ENCODE measurements at places on chromosomes 3 and 15.

DNA sequence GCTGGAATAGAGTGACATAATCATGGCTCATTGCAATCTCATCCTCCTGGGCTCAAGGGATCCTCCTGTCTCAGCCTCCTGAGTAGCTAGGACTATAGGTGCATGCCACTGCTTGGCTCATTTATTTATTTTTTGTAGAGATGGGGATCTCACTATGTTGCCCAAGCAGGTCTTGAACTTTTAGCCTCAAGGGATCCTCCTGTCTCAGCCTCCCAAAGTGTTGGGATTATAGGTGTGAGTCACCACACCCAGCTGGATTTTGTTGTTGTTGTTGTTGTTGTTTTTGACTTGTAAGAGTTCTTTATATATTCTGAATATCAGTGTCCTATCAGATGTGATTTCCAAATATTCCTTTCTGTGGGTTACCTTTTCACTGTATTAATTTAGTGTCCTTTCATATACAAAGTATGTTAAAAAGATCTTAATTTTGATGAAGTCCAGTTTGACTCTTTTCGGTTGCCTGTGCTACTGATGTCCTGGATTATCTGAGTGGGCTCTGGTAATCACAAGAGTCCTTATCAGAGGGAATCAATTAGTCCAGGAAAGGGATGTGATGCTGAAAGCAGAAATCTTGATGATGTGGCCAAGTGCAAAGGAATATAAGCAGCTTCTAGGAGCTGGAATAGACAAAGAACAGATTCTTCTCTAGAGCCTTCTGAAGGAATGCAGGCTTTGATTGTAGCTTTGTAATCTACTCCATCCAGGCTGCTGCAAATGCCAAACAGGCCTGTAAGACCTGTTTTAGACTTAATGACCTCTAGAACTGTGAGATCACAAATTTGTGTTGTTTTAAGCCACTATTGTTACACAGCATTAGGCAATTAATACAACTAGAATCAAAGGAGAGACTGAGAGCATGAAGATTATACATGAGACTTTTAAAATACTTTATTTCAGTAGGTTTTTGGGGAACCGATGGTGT lies 30.2 kb downstream of the NCK1 start:
- no peak for DNase-seq

DNA sequence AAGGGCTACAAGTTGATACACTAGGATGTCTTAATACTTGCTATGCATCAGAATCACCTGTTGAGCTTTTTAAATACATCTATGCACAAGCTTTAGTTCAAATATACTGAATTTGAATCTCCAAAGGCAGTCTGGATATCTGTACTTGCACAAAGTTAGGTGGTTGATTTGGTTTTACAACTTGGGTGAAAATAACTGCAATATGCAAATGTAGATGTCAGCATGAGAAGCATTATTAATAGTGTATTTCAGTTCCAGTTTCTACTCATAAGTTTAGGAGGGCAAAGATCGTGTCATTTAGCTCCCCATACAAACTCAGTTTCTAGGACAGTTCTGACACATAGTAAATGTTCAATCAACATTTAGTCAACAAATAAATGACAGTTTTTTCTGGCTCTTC lies 25.6 kb downstream of the IQCB1 start:
- DNase-seq, result no peak

DNA sequence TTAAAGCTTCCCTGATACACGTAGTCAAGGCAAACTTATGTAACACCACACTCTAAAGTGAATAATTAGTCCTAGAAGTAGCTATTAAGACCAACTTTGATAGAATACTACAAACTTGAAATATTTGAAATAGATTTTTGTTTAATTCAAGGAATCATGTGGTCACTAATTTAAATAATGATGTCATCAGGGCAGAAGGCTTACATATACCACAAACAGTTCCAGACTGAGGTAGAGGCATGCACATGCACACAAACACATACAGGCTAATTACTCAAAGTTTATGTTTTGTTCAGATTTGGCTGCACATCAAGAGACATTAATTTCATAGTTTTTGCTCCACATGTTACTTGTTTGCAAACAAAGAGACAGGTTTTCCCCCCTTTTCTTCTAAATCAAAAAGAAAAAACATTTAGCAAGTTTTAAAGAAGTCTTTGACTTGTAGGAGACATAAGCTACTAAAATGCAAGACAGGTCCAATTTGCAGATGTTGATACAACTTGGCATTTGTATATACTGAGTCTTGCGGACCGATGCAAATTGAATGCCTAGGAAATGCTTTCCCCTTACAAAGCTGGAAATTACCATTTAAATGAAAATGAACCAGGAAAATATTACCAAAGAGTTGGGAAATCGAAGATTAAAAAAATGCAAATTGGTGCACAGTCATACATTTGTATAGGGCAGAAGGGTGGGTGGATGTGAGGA lies 594.8 kb downstream of the MAGI1 start:
- no peak for DNase-seq

- DNase-seq, result no peak
Observed at GRCh38 chr3:73781541-73781940, 156.8 kb upstream of the PDZRN3 start.

GRCh38 chr3:169497567-169498257 lies 165.8 kb downstream of the MECOM start:
- DNase-seq, result peak; percentile 42

DNA sequence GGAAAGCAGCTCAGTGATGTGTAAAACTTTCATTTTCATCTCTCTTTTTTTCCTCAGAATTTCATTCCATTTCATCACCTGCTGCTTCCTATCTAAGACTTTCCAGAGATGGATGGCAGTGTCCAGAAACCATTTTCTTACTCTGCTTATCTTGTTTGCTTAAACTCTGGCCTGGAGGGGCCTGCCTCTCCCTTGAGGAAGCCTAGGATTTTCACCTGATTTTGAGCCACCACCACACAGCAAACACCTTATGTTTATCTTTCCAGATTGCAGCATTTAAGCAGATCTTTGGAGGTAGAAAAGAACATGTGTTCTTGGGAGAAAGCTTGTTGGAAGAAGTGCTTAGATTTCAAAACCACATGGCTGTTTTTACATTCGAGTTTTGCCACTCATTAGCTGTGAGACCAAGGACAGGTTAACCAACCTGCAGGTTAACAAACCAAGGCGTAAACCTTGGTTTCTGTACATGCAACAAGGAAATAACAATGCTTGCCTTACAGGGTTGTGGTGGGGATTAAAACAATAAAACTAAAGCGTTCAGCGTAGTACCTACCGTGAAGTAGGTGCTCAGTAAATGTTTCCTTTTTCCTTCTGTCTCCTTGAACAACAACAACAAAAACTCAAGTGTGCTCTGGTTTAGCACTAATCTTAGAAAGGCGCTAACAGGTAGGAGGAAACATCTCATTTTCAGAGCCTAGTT lies 120.3 kb downstream of the CLSTN2 start:
- DNase-seq, result no peak

DNA sequence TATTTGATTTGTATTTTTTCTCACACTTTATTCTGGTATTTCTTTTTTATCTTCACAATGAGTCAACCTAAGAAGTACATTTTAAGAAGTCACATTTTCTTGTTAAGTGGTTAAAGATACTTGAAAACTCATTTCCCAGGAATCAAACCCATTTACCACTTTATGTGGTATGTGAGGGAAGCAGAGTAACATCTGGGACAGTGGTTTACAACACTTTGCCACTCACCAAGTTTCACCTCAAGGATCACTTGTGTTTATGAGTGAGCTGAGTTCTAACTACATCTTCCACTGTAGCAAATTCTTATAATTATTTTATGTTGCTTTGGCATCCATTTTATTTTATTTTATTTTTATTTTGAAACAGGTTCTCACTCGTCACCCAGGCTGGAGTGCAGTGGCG lies 53.8 kb downstream of the IGSF11 start:
- DNase-seq, result no peak
